EL (cell line): ENCODE measurements at places on chromosomes 7 and 10.

DNA sequence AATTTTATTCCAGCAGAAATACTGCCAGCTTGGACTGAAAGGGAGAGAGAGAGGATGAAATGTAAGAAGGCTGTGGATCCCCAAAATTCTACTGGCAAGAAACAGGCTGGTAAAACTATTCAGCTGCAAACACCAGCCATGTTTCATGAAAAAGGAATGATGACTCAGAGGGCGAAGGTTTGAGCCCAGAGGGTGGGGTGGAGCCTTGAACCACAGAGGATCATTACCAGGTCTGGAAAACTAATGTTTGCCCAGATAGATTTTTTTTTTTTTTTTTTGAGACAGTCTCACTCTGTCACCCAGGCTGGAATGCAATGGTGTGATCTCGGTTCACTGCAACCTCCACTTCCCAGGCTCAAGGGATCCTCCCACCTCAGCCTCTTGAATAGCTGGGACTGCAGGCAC, 41.7 kb upstream of the NRF1 start:
- peak; percentile 95 for DNase-seq

- no peak for DNase-seq
Measured at GRCh38 chr7:922334-923107, 32.0 kb downstream of the ADAP1 start.

- peak; percentile 35 for DNase-seq
Measured at GRCh38 chr7:150356265-150356897, 12.2 kb upstream of the REPIN1 start.

GRCh38 chr7:136342251-136342650, 365.1 kb upstream of the MTPN start:
- peak; percentile 40 for DNase-seq

DNA sequence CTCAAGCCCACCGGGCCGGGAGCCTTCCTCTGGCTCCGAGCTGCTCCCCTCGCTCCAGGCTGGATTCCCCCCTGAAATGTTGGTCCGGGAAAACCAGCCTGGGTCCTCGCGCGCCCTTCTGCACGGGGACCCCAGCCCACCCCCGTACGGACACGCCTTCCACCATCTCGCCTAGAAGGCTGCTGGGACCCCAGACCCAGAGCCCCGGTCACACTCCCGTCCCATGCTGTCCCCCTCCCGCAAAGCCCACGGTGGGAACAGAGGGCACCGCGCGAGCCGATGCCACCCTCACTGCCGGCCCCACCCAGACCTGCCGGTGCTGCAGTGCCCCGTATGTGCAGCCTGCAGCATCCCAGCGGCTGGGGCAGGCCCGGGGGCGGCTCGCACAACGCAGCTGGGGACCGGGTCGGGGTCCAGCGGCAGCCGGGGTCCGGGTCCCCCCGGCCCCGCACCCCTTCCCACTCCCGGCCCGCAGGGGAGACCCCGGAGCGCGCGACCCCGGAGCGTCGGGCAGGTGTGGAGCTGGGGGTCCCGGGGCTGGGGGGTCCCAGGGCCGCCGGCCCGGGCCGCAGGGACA, 871 bp downstream of the SPOCK2 start:
- no peak for DNase-seq

DNA sequence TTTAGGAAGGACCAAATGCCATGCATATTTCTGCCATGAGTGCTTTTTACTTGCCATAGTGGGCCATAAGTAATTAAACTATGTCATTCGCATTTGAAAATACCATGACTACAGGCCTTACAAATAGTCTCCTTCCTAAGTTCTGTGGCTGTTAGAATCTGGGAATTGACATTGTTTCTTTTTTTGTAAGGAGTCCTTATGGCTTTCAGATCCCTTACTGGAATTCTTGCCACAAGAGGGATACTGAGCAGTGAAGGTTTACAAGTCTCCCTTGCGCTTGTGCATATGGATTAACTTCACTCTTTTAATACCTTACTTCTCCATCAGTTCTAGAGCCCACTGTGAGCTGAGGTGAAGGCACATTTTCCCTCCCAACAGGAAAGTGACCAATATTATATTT, 166.0 kb downstream of the NRG3 start:
- no peak for DNase-seq

DNA sequence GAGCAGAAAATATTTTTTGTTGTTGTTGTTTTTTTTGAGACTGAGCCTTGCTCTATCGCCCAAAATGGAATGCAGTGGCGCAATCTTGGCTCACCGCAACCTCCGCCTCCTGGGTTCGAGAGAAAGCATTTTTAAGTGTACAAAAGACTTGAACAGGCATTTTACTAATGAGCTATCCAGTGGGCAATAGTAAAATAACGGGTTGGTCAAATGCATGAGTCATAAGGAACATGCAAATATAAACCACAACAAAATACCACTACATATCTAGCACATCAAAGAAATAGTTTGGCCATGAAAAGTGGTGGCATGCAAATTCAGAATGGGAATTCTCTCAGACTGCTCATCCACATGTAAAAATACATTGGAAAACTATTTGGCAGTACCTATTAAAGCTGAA, 71.7 kb upstream of the TMEM106B start:
- peak; percentile 3 for DNase-seq

- DNase-seq, result no peak
Measured at GRCh38 chr7:44223362-44224079, 22.7 kb downstream of the YKT6 start.

GRCh38 chr10:13704964-13705363, 118.2 kb downstream of the PRPF18 start:
- no peak for DNase-seq

DNA sequence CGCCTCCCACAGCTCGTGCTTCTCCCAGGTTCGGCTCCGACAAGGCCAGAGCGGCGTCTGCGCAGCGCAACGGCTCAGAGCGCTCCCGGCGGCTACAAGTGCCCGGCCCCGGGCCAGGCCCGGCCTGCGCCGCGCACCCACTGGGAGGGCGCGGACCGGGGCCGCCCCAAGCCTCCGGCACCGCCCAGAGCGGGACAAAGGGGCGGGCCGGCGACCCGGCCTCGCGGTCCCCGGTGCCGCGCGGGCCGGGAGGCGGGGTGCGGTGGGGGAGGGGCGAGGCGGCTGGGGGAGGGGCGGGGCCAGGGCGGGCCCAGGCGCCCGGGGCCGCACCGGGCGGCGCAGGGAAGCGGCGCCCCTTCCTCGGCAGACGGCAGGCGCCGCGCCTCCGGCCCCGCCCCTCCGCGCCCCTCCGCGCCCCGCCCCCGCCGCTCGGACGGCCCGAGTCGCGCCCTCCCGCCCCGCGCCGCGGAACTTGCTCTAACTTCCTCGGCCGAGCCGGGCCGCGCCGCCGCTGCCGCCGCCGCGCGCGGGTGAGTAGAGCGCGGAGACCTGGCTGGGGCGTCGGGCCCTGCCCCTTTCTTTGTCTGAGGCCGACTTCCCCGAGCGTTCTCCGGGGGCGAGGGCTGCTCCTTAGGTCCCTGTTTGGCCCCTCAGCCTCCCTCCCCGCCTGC, at the start of gene TSPAN14:
Gene TSPAN14 (plus strand): TSS at position 469 of the 671 bp plus-strand sequence. CDS start 34,924 bp downstream, outside the sequence.
- DNase-seq, result peak; percentile 83

- DNase-seq, result no peak
Measured at GRCh38 chr7:146725520-146725919, 608.9 kb downstream of the CNTNAP2 start.

DNA sequence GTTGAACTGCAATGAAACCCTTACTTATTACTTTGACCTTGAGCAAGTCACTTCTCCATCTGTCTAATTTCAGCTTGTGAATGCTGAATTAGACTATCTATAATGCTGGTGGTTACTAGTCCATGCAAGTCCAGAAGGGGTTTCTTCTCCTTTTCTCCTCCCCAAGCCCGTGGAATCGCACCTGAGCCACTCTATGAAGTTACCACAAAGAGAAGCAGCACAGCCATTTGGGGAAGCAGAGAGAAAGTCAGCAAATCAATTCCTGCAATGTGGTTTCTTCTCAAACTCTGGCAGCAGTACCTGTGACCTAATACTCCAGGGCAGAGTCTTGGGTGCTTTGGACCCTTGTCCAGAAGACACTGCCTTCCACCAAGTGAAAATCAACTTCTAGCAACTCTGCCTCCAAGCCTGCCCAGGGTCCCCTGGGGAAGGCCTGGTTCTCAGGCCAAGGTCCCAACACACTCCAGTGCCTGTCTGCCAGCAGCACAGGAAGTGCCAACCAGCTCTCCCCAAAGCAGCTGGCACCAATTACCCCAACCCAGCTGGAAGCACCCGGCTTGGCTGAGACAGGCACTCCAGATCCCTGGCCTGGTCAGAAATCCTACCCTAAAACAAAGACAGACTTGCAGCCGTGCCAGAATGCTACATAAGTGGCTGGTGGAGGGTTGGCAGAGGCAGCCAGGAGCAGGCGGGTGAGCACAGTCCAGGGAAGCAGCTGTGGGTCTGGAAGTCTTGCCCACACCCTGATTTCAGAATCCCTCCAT, 200.3 kb downstream of the LSM5 start:
- no peak for DNase-seq

DNA sequence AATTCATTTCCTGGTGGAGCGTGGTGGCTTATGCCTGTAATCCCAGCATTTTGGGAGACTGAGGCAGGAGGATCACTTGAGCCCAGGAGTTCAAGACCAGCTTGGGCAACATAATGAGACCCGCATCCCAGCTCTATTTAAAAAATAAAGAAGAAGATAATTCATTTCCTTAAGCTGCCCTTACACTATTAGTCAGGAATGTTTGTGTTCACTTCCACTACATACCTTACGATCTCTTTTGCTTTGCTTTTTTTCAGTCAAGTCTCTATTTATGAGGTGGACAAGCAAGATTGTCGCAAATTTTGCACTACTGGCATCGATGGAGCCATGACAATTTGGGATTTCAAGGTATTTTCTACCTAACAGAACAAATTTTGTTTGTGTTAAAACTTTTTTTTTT, 11.2 kb upstream of the ARPC1B start:
- no peak for DNase-seq

DNA sequence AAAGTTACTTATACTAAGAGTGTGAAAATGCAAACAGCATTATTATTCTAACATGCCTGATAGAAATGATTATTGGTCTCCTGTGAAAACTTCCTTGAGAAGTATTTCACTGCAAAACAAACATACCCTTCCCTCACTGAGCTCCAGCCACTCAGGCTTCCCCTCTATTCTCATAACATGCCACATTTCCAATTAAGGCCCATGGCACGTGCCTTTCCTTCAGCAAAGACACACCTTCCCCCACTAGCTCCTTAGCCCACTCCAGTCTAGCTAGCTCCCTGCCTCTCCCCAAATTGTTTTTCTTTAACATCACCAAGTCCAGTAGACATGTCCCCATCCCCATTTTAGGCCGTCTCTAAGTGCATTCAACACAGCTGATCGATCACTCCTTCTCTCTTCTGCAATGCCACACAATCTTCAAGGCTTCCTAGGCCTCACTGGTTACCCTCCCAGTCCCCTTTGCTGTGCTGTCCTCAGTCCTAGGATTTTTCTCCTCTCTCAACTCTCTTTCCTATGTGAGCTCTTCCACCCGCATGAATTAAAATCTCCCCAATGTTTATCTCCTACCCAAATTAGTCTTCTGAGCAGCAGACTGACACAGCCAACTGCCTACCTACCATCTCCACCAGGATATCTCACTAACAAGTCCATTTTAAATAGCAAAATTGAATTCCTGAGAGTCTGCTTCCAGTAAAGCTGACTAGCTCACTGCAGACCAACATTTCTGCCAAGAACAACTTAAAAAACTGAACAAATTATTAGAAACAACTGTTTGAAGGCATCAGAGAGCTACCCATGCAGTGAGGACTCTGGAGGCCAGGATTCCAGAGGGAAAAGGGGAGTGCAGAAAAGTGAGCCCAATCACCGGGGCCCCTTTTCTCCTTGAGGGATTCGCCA, 11.9 kb downstream of the CYTH3 start:
- DNase-seq, result no peak

- DNase-seq, result peak; percentile 89
Measured at GRCh38 chr10:62025901-62026879, 124.7 kb downstream of the ARID5B start.

- peak; percentile 14 for DNase-seq
Measured at GRCh38 chr10:609868-610545, 79.5 kb downstream of the DIP2C start.

- DNase-seq, result no peak
Measured at GRCh38 chr7:26191974-26192479, 8.5 kb downstream of the HNRNPA2B1 start.

- no peak for DNase-seq
Measured at GRCh38 chr10:49176310-49177268, 11.6 kb downstream of the TMEM273 start.

- no peak for DNase-seq
Measured at GRCh38 chr7:41401833-41402232, 301.1 kb downstream of the INHBA start.

GRCh38 chr10:69684020-69684980, 54.3 kb downstream of the FAM241B start:
- peak; percentile 18 for DNase-seq

DNA sequence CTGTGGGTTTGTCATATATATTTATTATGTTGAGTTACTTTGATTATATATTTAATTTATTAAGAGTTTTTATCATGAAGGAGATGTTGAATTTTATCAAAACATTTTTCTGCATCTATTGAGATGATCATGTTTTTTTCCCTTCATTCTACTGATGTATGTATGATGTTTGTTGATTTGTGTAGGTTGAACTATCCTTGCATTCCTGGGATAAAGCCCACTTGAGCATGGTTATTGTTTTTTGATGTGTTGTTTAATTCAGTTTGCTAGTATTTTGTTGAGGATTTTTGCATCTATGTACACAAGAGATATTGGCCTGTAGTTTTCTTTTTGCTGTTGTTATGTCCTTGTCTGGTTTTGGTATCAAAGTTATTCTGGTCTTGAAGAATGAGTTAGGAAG, 31.1 kb downstream of the SCART1 start:
- no peak for DNase-seq

GRCh38 chr10:22988581-22989360, 60.9 kb downstream of the ARMC3 start:
- peak; percentile 57 for DNase-seq

DNA sequence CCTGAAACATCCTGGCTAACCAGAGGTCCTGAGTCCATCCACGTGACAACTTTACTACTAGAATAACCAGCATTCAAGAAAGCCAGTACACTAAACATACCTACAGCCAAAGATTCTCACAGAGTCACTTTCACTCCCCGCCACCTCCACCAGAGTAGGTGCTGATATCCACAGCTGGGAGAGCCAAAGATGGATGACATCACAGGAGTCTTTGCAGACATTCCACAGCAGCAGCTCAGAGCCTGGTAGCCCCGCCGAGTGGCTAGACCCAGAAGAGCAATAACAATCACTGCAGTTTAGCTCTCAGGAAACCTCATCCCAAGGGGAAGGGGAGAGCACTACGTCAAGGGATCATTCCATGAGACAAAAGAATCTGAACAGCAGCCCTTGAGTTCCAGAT, 13.5 kb upstream of the ADAM22 start:
- DNase-seq, result no peak

DNA sequence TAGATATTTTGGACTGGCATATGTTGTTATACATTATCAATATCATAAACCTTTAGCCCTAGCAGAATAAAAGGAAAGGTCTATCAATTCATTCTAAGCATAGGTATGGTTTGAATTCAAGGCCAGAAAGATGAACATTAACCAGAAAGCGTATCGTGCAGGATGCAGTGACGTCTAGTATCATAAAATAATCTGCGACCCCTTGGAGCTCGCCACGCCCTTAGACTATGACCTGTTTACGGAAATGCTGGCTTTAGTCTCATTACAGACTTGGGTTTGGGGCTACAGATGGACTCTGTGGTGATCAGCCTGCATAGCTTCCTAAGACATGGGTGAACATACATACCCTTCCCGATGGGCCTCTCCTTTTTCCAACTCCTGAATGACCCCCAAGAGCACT, 21.5 kb downstream of the INSYN2A start:
- DNase-seq, result no peak

GRCh38 chr10:132157101-132157500, 29.6 kb upstream of the DPYSL4 start:
- DNase-seq, result no peak
